ENCODE measurements at places on chromosomes 6 and 20.
A peak's percentile ranks its signal among the peaks of the same experiment; 100 is the strongest.

GRCh38 chr20:50213531-50214106, 23.0 kb downstream of the CEBPB start:
- DNase-seq: no peak

DNA sequence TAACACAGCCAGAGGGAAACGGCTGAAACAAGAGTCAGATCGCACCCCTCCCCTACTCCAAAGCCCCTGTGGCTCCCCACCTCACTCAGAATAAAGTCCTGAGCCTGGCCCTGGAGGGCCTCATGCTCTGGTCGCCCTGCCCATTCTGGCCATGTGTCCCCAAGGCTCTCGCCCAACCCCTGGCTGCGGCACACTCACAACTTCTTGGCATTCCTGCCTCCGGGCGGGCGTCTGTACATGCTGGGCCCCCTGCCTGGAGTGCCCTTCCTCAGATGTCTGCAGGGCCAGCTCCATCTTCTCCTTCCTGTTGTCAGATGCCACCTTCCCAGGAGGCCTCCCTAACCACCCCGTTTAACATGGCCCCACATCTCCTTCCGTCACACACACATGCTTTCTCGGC, 17.1 kb upstream of the NOL4L start:
- no peak for DNase-seq

GRCh38 chr20:45969712-45970634, 2.0 kb downstream of the ZNF335 start:
- peak; percentile 63 for DNase-seq

GRCh38 chr6:125041740-125042459, 79.7 kb downstream of the RNF217 start:
- no peak for DNase-seq

GRCh38 chr20:23869520-23869919, 10.0 kb downstream of the CST5 start:
- DNase-seq: no peak

DNA sequence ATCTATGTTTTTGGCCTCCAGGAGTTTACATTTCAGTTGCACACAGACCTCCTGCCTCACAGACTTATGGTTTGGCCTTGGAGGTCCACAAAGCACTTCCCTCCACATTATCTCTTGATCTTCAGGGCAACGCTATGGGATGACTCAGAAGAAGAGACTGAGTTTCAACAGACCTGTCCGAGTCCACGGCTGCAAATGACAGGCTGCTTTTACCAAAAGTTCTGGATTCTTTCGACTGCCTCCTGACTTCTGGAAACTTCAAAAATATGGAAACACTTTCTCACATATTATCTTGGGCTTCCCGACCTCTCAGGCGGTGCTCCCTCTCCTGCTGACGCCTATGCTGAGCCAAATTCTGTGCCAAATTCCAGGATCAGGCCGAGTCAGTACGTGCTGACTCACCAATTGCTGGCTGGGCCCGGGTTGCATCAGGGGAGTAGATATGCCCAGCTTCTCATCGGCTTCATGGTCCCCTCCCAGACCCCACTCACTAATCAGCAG, 190.2 kb downstream of the BMP7 start:
- no peak for DNase-seq

- no peak for DNase-seq
These were observed 22.7 kb downstream of the TMX4 start for GRCh38 chr20:7996898-7997297.

GRCh38 chr6:70298068-70298467, 4.8 kb downstream of the COL9A1 start:
- no peak for DNase-seq
